ENCODE measurements at places on chromosomes 4 and X.

- DNase-seq = no peak
Measured at GRCh38 chrX:20545538-20545937, 278.8 kb upstream of the RPS6KA3 start.

- no peak for DNase-seq
Measured at GRCh38 chr4:26058537-26058936, 144.5 kb downstream of the SMIM20 start.

DNA sequence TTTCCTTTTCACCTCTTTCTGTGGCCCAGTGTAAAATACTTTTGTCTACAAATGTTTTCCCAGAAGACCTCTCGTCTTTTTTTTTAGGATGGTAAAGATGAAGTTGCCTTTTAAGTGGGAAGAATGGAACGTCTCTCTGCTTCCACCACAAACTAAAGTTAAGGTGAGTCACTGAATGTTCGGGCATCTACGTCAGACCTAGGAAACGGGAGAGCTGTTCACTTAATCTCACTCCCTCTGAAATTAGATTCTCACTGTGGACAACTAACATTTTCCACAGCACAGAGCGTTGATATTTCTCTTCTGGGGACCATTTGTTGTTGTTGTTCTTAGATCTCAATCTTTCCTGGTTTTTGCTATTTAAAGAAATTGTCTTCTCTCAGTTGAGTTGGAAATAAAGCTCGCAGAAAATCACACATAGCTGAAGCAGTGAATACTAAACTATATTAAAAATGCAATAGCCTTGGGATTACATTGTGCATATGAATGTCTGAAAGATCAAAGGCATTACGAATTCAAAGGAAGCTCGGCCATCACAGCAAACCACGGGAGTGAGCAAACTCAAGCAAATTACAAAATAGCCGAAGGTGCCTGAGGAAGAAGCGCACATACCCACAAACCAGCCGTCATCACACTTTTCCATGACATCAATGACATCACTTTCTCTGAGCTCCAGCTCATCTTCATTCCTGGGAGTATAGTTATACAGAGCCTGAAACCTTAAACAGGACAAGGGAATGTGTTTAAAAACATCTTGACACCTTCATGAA, 53.9 kb upstream of the PDLIM3 start:
- DNase-seq = no peak

GRCh38 chrX:119399772-119400101, 601 bp downstream of the SLC25A43 start:
- no peak for DNase-seq

GRCh38 chrX:154525606-154526490, 9.8 kb upstream of the FAM3A start:
- no peak for DNase-seq

DNA sequence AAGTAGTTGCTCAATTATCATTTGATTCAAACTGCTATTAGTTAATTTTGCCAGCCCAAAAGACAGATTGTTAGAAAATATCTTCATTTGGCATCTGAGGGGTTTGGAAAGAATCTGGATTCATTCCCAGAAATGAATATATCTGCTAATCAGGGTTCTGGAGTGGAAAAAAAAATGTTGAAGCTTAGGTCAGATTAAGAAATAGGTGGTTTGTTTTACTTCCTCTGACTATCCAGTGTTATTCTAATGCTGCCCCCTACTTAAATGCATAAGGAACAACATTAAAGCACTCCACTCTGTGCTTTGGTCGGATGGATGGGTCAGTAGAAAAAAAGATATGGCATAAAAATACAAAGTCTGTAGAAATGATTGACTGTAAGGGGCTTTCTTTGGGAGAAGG, 89.0 kb downstream of the LUZP4 start:
- no peak for DNase-seq

GRCh38 chr4:100461807-100462605, 55.8 kb downstream of the EMCN start:
- DNase-seq = no peak

- no peak for DNase-seq
Measured at GRCh38 chr4:143618811-143619210, 81.7 kb downstream of the FREM3 start.

DNA sequence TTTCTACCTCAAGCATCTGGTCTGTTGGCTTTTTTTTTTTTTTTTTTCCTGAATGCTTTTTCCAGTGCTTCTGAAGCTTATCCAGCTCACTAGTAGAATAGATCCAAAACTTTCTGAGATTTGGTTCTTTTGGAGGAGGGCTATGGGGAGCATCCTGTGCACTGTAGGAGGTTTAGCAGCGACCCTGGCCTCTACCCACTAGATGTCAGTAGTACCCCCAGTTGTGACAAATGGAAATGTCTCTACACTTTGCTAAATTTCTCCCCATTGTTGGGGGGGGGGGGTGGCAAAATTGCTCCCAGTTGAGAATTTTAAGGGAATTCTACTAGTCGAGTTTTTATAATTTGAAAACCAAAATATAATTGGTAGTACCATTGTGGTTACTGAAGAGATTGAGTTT, 23.0 kb upstream of the PPA2 start:
- no peak for DNase-seq

GRCh38 chr4:52836678-52837077, 25.4 kb upstream of the RASL11B start:
- DNase-seq = no peak

DNA sequence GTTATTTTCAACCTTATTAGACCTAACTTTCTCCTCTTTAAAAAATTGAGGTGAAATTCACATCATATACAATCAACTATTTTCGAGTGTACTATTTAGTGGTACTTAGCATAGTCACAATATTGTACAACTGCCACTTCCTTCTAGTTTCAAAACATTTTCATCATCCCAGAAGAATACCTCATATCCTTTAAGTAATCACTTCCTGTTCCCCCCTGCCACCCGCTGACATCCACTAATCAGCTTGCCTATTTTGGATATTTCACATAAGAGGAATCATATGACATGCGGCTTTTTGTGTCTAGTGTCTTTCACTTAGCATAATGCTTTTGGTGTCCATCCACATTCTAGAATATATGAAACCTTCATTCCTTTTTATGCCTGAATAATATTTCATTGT, 10.0 kb upstream of the PPA2 start:
- no peak for DNase-seq

GRCh38 chr4:109809655-109810054, 5.9 kb upstream of the GAR1 start:
- no peak for DNase-seq

DNA sequence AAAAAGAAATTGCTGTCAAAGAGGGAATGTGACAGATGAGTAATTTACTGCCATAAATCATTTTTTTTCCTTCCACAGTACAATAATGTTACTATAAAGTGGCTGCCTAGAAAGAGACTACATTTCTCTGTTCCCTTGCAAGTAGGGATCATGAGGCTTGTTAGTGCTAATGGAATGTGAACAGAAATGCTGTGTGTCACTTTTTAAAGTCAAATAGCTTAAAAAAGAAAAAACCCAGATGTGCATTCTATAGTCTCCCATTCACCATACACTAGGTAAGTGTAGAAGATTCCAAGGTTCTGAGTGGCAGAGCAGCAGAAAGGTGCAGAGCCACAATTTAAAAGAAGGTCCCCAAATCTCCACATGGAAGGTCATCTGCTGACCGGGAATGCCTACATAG, 328.4 kb downstream of the CAMK2D start:
- DNase-seq = no peak

- no peak for DNase-seq
Measured at GRCh38 chrX:18549643-18550042, 122.3 kb downstream of the RS1 start.

DNA sequence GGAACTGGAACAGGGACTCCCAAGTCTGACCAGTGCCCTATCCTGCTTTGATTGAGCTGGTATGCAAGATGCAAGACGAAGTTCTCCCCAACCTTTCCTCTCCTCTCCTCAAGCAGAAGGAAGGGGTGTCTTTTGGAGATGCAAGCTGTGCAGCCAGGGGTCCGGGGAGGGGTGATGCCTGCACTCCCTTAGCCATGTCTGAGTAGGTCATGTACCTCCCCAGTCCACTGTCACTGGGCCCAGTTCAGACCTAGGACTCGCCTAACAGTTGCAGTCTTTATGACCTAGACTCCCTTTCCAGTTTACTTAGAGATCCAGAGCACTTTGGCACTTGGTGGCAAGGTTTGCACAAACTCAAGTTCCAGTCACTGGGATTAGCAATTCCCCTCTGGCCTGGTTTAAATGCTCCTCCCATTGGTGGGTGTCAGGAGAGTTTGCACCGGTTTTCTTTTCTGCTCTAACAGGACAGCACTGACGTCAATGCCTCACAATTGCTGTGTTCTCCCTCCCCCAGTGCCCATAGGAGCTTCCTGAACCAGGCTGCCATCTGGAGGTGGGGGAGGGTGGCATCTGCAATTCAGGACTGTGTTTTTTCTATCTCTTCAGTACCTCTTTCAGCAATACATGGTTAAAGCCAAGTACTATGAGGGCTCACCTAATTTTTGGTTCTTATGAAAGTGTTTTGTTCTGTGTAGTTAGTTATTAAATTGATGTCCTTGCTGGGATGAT, 782.2 kb downstream of the ARAP2 start:
- no peak for DNase-seq

- DNase-seq = no peak
Measured at GRCh38 chr4:174532445-174532844, 10.2 kb upstream of the HPGD start.

DNA sequence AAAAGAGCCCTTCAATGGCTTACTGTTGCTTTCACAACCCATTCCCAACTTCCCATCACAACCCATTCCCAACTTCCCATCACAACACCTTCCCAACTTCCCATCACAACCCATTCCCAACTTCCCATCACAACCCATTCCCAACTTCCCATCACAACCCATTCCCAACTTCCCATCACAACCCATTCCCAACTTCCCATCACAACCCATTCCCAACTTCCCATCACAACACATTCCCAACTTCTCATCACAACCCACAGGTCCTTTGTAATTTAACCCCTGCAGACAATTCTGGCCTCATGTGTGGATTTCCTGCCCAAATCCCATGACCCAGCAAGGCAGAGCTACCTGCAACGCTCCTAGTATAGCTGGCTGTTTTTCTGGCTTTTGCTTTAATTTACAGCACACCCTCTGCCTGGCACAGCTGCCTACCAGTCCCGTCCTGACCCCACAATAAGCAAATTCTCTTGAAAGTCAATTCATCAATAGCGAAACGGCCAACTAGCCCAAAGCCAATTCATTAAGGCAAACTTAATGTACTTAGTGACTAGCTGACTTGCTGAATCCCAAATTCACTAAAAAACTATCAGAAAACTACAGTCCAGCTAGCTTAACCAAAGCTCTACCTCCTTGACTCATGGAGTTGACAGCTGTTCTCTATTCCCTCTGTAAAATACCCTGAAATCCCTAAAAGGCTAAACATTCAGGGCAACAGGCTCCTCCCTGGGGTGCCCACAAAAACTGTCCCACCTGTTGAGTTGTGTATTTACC, 75.6 kb downstream of the AFAP1 start:
- DNase-seq = no peak

GRCh38 chr4:6132716-6133115, 67.6 kb downstream of the JAKMIP1 start:
- DNase-seq = no peak

DNA sequence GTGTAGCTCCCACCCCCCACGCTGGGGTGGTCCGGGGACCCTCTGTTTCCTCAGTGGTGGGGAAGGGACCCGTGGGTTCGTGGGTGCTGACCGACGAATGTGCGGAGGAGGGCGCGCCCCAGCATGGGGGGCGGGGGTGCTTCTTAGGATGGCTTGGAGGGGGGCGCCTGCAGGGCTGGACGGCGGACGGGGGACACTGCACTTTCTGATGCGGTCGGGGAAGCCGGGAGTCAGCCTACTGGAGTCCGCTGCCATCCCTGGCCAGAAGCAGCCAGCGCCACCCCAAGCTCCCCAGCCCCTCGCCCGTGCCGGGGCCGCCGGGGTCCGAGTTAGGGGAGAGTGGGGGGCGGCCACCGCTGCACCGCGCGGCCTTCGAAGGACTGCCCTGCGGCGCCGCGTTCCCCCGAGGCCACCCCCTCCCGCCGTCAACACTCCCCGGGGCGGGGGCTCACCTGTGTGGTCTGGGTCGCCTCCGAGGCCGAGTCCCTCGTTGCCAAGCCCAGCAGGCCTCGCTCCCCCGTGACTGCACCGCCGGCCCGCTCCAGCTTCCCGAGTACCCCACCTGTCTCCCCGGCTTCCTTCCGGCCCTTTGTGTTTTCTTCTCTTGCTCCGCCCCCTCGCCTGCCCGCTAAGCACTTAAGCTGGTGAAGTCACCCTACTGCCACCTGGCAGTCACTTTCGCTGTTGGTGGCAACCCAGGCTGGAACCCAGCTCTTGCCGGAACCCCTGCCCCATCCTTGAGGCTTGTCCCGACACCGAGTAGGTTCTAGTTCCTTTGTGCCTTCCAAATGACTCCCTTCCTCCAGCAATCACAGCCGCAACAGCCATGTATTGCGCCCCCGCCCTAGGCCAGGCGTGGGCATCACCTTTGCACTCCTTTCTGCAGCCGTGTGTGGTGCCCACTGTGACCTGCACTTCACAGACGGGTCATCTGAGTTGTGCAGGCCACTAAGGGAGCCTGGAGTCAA, at the start of gene OCIAD2:
Gene OCIAD2, minus strand, starts transcription at position 569 of the 968 bp plus-strand sequence. CDS start 2,225 bp downstream, outside the sequence.
- DNase-seq = no peak

DNA sequence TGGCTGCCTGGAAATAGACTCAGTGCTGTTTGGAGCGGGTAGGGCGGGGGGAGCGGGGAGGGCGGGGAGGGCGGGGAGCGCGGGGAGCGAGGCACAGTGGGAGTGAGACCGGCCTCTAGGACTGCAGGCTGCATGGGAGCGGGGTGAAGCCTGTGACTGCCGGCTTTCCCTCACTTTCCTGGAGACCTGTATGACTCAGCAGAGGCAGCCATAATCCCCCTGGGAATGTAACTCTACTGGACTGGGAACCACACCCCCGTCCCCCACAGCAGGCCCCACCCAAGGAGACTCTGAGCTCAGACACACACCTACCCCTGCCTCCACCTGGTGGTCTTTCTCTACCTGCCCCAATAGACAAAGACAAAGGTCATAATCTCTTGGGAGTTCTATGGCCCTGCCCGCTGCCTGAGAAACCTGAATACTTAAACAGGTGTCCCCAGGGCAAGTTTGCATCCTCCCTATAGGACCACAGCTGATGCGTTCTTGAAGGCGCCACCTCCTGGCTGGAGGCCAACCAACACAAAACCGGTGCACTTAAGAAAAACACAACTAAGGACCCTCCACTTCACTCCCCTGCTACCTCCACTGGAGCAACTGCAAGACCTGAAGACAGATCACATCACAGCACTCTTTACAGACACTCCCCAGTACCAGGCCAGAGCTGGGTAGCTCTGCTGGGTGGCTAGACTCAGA, 18.0 kb downstream of the HDAC8 start:
- DNase-seq = no peak

GRCh38 chrX:7596822-7597221, 246.1 kb upstream of the VCX start:
- no peak for DNase-seq

DNA sequence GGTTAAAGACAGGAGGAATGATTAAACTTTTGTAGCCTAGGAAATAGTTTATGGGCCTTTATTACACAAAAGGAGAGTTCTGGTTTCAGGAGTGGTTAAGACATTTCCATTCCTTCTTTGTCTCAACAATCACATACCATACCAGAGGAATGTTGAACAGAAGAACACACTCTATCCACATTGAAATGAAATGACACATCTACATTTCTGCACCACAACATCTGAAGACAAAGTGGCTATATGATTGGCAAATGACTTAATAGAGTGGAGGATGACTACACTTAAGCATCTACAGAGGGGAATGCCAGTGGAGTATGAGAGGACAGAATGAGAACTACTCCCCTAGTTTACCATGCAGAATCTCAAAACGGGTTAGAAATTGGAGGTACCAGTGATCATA, 8.0 kb downstream of the CYP2U1 start:
- no peak for DNase-seq
